ENCODE measurements at places on chromosomes 12 and 14.

GRCh38 chr14:65972891-65973290, 513.3 kb upstream of the CCDC196 start:
- no peak for DNase-seq

DNA sequence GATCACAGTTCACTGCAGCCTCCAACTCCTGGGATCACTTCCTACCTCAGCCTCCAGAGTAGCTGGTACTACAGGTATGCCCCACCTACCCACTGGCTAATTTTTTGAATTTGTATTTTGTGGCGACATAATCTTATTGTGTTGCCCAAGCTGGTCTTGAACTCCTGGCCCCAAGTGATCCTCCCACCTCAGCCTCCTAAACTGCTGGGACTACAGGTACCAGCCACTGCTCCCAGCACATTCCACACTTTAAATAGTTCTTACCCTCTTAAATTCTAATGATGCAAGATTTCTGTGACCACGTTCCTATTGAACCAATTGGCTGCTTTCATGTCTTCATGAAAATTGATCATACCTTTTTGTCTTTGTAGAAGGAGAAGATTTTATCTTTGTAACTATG, 96.6 kb downstream of the SYT1 start:
- no peak for DNase-seq

DNA sequence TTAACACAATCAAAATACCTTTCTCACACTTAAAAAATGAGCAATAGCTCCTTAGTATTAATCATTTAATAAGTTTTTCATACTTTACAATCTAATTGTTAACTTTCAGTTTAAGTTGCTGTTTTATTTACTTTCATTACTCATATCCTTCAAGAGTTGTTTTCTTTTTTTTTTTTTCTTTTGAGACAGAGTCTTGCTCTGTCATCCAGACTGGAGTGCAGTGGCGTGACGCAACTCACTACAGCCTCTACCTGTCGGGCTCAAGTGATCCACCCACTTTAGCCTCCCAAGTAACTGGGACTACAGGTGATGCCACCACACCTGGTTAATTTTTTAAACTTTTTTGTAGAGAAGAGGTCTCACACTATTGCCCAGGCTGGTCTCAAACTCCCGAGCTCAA, 16.1 kb downstream of the ZBTB1 start:
- DNase-seq = no peak

DNA sequence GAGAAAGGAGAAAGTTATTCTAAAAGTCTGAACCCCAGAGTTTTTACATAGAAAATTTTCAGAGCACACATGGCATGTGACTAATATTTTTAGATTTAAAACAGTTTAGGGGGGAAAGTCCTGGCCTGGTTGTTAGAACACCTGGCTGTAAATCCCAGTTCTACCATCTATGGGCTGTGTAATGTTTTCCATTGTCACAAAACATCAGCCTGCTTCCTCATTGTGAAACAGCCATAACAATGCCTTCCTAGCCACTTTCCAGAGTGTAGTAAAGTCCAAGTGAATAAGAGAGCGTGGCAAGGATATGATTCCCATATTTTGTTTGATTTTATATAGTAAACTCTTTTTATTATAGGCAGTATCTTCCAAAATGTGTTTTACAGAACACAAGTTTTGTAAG, 310.0 kb upstream of the DCN start:
- DNase-seq = no peak

- no peak for DNase-seq
These were observed 4.6 kb downstream of the IFI27L2 start for GRCh38 chr14:94124582-94125377.

DNA sequence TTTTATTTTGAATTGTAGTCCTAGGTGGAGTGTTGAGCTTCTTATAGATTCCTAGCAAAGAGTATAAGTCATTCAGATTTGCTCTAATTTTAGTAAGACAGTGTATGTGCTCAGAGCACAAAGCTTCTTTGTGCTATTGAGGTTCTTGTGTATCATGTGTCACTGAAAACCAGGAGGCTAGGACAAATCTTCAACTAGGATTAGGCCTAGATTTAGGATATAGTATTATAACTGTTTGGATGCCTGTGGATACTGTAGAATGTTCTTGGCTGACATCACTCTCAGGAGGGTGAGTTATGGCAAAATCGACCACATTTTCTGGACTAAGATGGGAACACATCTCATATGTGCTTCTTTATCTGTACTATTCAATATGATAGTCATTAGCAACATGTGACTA, 86.5 kb downstream of the DHRS2 start:
- DNase-seq = no peak

DNA sequence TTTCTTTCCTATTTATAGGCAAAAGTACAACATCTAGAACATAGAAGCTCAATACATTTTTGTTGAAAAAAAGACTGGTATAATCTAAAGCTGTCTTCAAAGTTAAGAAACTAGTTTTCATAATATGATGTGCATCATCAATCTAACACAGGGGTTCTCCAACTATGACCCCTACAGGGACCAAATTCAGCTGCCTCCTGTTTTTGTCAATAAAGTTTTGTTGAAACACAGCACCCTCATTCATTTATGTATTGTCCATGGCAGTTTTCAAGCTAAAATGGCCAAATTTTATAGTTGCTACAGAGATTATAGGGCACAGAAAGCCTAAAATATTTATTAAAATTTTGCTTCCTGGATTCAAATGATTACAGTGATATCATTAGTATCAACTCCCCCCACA, 452.9 kb downstream of the CCER1 start:
- no peak for DNase-seq

GRCh38 chr14:60215520-60216420, 33.3 kb upstream of the PPM1A start:
- DNase-seq = no peak

All from NK-92 treated with Interleukin-12 subunit alpha and Interleukin-12 subunit beta, amount 100 ng/mL, for 24 hours (cell line).